ENCODE measurements at places on chromosomes 7 and 10.

DNA sequence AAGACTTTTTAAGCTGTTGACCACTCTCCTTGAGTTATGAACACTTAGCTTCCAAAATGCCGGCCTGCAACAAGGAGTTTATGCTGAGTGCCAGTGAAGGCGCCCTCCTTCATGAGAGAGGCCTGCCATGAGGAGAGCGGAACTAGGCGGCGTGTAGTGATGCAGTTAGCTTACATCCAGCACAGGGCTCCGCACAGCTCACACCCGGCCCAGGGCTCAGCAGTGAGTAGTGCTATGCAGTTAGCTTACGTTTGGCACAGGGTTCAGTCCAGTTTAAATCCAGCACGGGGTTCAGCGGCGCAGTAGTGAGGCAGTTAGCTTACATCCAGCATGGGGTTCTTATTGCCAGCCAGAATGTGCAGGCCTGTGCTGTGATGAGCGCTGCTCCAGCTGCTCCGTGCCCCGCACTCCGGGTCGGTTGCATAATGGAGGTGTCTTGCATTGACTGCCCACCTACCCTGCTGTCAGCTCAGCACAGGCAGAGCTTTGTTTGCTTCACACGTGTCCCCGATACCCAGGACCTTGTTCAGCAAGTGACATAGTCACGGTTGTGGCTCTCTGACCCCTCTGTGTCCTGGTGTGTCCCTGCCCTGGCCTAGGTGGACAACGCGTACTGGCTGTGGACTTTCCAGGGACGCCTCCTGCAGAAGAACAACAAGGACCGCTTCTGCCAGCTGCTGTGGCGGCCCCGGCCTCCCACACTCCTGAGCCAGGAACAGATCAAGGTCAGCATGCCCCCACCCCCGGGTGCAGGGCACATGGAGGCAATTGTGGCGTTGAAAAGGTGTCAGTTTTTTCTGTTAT is 21.9 kb downstream of the EIF3B start:
- DNase-seq = no peak

GRCh38 chr7:90728568-90728967 is 132.4 kb downstream of the CDK14 start:
- DNase-seq = no peak

- no peak for DNase-seq
Observed at GRCh38 chr10:47350671-47351640, 2.8 kb downstream of the RBP3 start.

GRCh38 chr10:79994556-79994955 is 45.7 kb upstream of the SFTPD start:
- DNase-seq = peak; percentile 53

GRCh38 chr7:102122026-102122425 is 164.6 kb upstream of the SH2B2 start:
- DNase-seq = peak; percentile 72

DNA sequence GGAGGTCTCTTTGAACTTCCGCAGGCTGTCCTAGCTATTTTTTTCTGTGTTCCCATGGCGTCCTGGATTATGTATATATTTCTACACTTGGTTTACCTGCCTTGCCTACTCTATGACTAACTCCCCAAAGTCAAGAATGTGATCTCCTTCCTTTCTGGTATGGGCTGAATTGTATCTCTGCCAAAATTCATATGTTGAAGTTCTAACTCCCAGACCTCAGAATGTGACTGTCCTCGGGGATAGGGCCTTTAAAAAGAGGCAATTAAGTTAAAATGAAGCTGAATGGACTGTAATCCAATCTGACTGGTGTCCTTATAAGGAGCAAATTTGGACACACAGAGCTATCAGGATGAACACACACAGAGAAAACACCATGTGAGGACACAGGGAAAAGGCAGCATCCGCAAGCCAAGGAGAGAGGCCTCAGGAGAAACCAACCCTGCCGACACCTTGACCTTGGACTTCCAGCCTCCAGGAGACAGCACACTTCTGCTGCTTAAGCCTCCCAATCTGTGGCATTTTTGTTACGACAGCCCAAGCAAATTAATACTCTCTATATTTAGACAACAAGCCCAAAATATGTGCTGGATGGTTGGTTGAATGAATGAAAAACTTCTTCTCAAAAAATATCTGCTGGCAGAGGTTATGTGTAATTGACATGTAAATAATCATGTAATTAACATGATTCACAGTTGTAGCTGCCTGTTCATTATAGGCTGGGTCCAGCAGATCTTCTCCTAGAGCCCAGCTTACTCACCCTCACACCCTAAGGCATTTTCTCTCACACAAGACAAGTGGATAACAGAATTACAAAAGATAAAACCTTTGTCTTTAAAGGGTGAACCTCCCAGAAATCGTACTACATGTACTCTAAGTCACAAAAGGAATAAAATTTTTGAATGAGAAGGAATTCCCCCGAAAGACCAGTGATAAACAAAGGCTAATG is 123.7 kb downstream of the CUBN start:
- DNase-seq = peak; percentile 63

GRCh38 chr10:96850825-96851224 is 18.7 kb downstream of the LCOR start:
- peak; percentile 94 for DNase-seq

DNA sequence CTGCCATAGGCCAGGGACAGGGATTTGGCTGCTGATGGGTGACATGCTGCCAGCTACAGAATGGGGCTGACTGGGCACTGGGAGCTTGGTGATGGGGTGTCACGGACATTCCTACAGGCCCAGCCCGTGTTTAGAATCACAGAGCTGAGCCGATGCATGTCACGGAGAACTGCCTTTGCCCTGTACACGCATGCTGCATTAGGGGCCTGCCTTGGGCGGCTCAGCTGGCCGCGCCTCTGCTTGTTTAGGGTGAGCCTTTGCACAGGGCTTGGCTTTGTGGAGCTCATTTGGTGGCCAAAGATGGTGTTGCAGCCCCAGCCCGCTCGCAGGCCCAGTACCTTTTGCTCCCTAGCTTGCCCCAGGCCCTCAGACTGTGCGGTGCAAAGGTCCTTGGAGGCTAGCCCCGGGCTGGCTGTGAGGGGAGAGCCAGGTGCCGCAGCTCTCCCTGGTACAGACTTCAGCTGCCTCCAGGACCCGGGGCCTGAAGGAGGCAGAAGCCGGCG is 108.4 kb upstream of the BTBD16 start:
- DNase-seq = no peak

- DNase-seq = peak; percentile 54
Observed at GRCh38 chr7:91212582-91212981, 51.7 kb upstream of the FZD1 start.

GRCh38 chr7:136114966-136115762 is 138.0 kb upstream of the MTPN start:
- peak; percentile 42 for DNase-seq

- DNase-seq = no peak
Observed at GRCh38 chr10:132632091-132632561, 94.5 kb downstream of the INPP5A start.

DNA sequence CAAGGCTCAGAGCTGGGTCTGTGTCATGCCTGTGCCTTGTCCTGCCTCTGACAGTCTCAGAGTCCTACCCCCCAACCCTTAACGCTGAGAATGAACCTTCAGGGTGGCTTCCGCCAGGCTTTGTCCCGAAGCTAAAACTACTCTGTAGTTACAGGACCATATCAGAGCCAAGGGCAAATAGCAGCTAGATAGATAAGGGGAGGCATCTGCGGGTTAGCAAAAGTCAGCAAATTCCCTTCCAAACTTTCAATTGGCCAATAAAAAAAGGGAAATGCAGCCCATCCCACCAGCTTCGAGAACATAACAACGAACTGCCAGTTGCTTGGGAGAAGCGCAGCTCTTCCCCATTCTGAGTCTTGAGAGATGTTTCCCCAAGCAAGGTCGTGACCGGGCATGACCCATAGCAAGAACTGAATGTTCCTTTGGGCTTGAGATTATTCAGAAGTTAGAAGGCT is 17.7 kb downstream of the CCL24 start:
- no peak for DNase-seq

- no peak for DNase-seq
Observed at GRCh38 chr10:95834406-95834805, 73.4 kb upstream of the CC2D2B start.

DNA sequence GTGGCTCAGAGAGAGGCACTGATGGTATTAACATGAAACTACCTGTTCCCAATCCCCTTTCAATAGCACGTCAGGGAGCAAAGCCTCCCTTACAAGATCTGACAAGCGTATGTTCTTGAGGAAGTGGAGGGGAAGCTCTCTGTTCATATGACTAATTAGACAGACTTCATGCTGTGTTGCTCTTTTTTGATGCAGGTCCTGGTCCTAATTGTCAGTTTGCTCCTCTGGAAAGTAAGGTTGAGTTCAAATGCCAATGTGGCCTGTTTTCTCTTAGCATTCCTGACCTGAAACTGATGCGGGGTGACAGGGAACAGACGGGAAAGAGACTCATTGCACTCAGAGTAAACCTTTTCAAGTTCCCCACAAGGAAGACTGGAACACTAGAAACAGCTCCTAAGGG is 27.0 kb upstream of the TBX20 start:
- DNase-seq = no peak

DNA sequence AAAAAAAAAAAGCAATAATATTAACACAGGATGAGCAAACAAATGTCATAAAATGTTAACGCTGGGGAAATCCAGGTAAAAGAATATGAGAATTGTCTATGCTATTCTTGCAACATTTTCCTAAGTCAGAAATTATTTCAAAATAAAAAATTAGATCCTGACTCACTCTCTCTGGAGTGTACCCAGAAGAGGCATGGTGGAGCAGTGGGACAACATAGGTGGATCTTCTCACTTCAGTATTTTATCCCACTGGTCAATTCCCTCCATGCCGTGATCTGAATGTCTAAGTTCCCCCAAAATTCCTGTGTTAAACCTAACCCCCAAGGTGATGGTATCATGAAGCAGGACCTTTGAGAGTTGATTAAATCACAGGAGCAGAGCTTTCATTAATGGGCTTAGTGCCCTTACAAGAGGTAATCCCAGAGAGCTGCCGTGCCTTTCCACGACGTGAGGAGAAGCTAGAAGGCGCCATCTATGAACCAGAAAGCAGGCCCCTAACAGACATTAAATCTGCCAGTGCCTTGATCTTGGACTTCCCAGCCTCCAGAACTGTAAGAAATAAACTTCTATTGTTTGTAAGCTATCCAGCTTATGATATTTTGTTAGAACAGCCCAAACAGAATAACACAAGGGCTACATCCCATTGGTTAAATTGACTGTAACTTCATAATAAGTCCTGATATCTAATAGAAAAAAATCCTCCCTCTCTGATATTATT is 35.2 kb downstream of the USP6NL start:
- DNase-seq = no peak

- peak; percentile 52 for DNase-seq
Observed at GRCh38 chr7:46933596-46933995, 648.3 kb downstream of the TNS3 start.

GRCh38 chr10:48520184-48520506 is 84.7 kb downstream of the ARHGAP22 start:
- no peak for DNase-seq

GRCh38 chr7:157721468-157722136 is 384.8 kb downstream of the DNAJB6 start:
- DNase-seq = no peak

- no peak for DNase-seq
Observed at GRCh38 chr7:86929293-86930109, 130.0 kb downstream of the ELAPOR2 start.

- peak; percentile 45 for DNase-seq
Observed at GRCh38 chr7:107118109-107118900, 50.5 kb upstream of the HBP1 start.

DNA sequence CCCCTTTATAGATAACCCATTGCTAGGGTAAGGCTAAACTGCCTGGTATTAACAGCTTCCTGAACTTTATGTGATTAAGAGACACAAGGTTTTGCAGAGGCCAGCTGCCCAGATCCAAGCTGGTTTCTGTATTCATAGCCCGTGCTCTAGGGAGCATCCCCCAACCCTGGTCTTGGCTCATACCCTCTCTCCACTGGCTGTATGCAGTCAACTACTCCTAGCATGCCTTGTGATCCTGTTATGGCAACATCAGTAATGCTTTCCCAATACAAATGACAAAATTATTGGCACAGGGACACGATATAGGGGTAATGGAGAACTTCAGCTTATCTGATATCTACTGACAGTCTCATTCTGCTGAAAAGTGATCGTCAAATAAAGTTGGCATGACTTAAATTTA is 202.8 kb upstream of the MKLN1 start:
- DNase-seq = no peak

- DNase-seq = no peak
Observed at GRCh38 chr7:65925040-65925439, 52.2 kb downstream of the VKORC1L1 start.

DNA sequence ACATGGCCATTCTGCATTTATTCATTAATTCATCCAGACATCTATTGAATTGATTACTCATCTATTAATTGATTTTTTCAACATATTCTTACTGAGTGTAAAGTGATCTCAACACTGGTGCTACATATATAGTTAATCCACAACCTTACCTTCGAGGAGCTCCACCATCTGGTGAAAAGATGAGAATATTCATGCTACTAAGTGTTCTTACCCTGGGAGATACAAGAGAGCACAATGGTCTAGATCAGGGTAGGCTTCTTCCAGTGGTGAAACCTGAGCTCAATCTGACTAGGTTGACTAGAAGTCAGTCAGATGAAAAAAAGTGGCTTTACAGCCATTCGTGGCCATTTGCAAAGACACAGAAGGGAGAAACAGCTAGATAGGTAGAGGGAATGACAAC is 507.4 kb downstream of the ANKRD7 start:
- no peak for DNase-seq

Data from fibroblast of skin of right biceps (primary cell).